NCI-H524 (cell line): ENCODE measurements at places on chromosomes 16 and 17.

- DNase-seq = no peak
Measured at GRCh38 chr16:4780235-4780634, 7.9 kb downstream of the SEPTIN12 start.

- no peak for DNase-seq
Measured at GRCh38 chr16:52193441-52193840, 353.5 kb downstream of the TOX3 start.

DNA sequence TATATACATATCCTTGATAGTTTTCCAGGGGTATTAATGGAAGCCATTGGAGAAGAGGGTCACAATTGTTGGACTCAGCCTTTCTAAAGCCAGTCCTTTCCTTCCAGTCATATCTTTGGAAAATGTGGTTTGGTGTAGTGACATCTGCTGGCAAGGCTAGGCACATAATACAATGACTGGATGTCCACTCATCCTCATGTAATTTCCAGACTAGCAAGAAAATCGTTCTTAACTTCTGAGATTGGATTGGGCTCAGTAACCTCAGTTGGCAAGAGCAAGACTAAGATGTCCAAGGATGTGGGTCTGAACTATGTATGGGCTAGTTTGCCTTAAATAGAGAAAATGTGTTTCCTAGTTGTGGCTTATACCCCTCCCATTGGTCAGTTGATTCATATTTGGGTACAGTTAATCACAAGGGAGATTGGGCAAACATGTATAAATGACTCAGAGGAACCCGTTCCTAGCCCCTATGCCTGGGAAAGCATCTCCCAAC, 8.7 kb upstream of the KAT7 start:
- DNase-seq = peak; percentile 21

- no peak for DNase-seq
Measured at GRCh38 chr17:79627766-79628690, 17.2 kb upstream of the RBFOX3 start.
